CD4-positive, alpha-beta T cell treated with Interferon gamma for 1 hour (primary cell): ENCODE measurements at places on chromosomes 3 and 15.
A peak's percentile ranks its signal among the peaks of the same experiment; 100 is the strongest.

- no peak for DNase-seq
Observed at GRCh38 chr3:73207946-73208440, 146.5 kb downstream of the EBLN2 start.

- DNase-seq: no peak
Observed at GRCh38 chr3:185549651-185550111, 2.7 kb downstream of the LIPH start.

DNA sequence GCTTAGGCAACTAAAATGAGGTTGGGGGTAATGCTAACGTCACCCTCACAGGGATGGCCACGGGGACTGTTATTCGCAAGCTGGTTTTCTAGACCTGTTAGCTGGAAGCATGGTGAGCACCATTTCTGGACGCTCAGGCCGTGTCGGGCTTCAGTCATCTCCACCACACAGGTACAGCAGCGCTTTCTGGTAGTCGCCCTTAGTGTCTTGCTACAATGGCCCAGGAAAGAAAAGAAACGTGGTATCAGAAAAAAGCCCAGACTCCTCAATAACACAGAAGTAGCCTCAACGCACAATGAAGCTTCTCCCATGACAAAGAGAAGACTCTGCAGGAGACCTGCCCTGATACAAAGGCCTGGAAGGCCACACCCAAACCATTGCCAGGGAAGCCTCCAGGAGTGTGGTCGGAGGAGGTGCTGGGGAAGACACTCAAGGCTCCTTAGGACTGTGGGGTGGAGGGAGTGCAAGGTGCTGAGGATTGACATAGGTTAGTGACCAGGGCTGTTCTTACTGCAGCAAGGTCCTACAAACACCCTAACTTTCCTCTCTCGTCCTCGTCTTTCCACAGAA is 50.2 kb downstream of the ANXA2 start:
- DNase-seq: no peak

- no peak for DNase-seq
Observed at GRCh38 chr3:100760377-100760776, 51.1 kb downstream of the TFG start.

DNA sequence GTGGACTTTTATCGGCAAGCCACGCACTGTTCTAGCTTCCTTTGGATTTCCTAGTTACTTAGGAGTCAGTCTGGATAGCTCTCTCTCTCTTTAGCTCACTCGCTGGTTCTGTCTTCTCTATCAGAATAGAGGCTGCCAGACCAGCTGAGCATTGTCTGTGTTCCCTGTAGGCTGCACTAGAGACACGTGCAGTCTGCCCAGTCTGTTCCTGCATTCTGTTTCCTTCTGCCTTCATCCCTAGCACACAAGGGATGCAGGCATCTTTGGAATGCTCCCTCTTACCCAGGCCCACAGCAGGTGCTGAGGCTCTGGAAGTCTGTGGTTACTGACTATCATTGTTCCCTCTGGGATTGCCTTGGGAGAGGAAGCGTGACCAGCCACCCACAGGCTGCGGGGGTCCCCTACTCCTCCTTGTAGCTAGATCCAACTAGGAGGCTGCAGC is 322.8 kb downstream of the ZNF621 start:
- no peak for DNase-seq

DNA sequence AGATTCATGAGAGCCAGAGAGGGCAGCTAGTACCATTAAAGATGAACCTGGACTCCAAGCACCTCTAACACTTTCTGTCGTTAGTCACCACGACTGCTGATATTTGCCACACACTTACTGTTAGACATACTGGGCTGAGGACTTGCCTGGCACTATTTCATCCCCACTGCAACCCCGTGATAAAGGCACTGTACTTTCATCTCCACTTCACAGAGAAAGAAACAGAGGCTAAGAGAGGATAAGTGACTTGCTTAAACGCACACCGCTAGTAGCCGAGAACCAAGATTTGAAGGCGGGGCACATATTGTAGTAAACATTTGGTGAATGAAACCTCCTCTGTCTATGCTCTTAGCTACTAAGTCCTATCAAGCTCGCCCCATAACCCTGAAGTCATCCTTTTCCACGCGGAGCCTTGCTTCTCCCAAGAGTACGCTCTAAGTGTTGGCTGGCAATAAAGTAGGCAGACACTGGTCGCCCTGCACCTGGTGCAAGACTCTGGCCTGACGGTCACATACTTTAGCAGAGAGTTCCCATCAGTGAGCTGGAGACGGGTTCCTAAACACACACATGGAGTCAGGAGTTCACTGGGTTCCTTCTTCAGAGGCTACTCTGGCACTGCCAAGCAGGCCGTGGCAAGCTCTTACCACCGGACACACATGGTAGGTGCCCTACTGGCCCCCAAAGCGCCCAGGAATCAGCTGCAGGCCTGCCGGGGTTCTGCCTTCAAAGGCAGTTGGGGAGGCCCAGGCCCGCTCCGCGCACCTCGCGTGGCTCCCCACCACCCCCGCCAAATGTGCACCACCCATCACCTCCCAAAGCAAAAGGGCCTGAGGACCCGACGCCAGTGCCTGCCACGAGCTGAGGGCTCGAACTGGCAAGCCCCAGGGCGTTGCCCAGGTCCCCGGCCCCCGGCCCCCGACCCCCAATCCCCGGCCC is 951 bp downstream of the POMGNT2 start:
- no peak for DNase-seq

DNA sequence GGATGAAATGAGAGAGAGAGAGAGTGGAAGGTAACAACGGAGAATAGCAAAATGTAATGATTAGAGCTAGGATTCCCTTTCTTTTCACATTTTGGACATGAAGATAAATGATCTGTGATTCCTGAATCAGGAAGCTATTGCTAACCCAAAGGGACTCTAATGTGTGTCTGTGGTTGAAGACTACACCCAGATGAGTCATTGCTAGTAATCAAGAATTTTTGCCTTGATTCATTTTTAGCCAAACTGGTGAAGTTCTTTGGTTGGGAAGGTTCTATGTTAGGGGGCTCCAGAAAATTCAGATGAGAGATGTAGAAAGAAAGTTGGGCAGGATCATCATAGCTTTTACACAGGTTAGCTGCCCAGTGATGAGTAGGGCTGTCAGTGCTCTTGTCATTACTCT is 116.4 kb downstream of the DUT start:
- DNase-seq: no peak

- no peak for DNase-seq
Observed at GRCh38 chr3:119318876-119319275, 24.7 kb downstream of the ARHGAP31 start.

DNA sequence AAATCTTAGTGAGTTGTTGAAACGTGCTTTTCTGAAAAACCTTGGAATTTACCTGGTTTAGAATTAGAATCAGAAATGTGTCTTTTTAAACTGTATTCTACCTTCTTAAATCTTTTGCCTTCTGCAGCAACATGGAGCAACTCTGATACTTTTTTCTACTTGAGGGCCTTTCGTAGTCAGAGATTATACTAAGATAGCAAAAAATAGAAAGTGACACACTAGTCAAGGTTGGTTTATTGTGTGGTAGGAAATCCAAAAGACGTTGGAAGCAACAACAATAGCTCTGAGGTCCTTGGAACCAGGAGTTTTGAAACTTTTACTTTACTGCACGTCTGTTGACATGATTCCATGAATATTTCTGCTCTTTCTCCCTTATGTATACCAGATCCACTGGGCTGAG is 294.9 kb downstream of the LPP start:
- DNase-seq: no peak

- no peak for DNase-seq
Observed at GRCh38 chr15:70672081-70672480, 91.3 kb downstream of the UACA start.

DNA sequence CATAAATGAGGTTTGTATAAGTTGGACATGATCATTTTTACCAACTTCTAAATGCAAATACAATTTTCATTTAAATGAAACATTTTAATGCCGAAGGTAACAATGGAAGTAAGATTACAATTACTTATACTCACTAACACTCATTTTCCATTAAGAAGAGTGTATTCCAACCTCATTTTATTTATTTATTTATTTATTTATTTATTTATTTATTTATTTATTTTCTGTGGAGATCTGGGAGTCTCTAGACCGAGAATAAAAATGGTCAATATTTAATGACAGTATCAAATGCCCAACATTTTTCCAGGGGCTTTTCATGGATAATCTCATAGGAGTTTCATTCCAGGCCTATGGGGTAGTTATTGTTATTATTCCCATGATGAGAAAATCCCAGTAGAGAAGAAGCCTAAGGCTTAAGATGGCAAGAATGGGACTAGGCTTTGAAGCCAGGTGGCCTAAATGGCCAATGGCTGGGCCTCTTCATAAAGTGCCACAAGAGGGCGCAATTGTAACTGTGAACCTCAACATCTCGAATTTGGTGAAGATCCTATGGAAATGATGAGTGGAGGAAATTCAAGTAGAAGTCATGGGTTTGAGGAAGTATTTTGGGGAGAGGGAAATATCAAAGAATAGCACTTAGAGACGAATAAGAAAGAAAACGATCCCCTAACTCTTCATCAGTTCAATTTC is 21.3 kb downstream of the VGLL3 start:
- DNase-seq: no peak

- DNase-seq: no peak
Observed at GRCh38 chr3:170868577-170869238, 1.3 kb downstream of the RPL22L1 start.

GRCh38 chr15:81449836-81450474 is 75.9 kb upstream of the TMC3 start:
- no peak for DNase-seq

- peak; percentile 88 for DNase-seq
Observed at GRCh38 chr15:69468241-69469121, 15.9 kb downstream of the RPLP1 start.

GRCh38 chr15:40952901-40953712 is at the start of gene CHAC1:
TSS of gene CHAC1 (plus strand) at chr15:40953471. CDS start at chr15:40953584, 113 bp downstream.
- DNase-seq: peak; percentile 95

- no peak for DNase-seq
Observed at GRCh38 chr3:25611193-25611592, 53.5 kb downstream of the TOP2B start.

DNA sequence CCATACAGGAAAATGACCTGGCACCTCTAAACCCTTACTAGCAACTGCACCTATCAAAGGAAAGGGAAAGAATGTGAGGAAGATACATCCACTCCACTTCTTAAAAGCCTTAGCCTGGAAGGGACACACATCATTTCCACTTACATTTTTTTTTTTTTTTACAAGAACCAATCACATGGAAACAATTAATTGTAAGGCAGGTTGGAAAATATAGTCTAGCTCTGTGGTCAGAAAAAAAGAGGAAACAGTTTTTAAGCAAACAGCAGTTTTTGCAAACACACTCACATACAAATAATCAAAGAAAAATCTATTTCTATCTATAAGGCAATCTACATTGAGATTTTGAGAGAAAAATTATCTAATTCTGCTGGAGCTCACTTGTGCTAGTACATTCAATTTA is 98.9 kb upstream of the SPRED1 start:
- DNase-seq: no peak

- no peak for DNase-seq
Observed at GRCh38 chr3:112736805-112737566, 96.0 kb upstream of the CCDC80 start.

GRCh38 chr3:8458711-8459110 is 42.9 kb upstream of the LMCD1 start:
- DNase-seq: no peak

- no peak for DNase-seq
Observed at GRCh38 chr15:78083186-78083585, 5.7 kb upstream of the TBC1D2B start.

GRCh38 chr15:35540885-35541284 is 5.1 kb downstream of the DPH6 start:
- no peak for DNase-seq

GRCh38 chr3:37768107-37768809 is 93.4 kb upstream of the CTDSPL start:
- no peak for DNase-seq

DNA sequence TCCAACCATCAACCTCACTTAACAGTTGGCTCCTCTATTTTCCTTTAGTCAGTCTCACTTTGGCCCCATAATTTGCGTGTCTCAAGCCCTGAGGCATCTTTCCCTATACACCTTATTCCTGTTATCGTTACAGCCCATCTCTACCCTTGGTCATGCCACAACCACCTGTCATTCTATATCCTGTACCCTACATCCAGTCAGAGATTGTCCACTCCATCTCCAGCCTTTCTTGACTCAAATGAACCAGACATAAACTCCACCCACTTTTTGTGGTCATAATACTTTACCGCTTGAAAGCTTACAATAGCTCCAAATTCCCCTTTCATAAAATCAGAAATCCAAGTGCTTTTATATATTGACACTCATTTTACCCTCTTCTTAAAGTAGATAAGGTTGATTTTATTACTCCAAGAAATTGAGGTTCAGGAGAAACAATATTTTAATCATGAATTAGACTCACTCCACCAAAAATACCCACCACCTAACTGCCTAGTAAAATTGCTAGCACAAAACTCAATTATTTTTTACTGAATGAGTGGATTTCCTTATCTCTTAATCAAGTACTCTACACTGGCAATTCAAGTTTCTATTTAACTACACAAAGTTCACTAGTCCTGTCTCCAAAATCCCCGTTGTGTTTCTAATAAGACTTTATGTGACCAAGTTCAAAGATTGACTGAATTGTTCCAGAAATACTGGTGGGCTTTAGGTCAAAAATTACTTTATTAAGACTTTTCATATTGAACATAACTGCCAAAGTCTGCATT is 9.1 kb downstream of the CCR4 start:
- DNase-seq: no peak

GRCh38 chr15:70556779-70557178 is 206.6 kb downstream of the UACA start:
- DNase-seq: no peak

DNA sequence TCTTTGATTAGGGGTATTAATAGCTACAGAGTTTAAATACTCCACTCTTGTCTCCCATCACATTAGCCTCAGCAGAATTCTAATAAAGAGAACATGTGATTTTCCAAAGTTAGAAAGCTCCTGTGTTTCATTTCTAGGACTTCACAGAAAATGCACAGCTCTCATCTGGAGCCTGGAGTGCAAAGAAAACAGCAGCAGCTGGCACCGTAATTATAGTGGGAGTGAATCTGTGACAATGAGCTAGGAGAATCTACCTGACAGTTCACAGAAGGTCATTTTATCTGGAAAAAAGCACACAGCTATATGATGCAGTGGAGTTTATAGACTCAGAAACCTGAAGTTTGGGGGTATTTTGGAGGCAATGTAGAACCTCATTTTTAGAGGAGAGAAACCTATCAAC is 5.4 kb upstream of the TRIM59 start:
- DNase-seq: no peak
